ENCODE measurements at places on chromosomes 7 and 10.

DNA sequence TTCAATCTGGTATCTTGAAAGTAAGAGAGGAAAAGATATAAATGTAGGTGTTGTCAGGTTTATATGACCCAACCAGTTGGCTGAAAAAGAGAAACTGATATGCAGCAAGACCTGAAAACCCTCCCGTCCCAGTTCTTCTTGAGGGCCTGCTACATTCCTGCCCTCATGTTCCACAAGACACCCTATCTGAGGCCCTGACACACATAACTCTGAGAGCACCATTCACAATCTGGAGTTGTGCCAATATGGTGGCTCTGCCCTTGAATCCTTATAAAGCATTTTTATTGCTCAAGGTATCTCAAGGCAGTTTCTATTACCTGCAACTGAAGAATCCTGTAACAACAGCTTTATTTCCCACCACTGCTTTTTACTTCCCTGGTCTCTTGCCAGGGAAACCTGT, 17.0 kb downstream of the XPNPEP1 start:
- no peak for DNase-seq

DNA sequence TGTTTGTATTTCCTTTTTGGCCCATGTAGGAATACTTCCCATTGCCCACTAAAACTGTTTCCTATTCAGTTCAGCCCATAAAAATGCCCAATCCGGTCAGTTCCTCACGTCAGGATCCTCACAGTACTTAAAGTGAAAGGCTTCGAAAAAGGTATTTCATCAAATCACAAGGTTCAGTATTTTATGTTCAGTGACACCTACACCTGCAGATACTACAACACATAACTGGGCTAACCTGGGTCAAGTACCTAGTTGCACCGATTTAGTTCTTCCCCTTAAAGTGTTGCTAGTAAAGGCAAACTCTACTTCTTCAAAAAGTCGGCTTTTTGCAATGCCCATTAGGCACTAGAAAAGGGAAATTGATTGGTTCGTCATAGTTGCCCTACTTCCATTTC, 1.1 kb downstream of the SNX13 start:
- peak; percentile 41 for DNase-seq

DNA sequence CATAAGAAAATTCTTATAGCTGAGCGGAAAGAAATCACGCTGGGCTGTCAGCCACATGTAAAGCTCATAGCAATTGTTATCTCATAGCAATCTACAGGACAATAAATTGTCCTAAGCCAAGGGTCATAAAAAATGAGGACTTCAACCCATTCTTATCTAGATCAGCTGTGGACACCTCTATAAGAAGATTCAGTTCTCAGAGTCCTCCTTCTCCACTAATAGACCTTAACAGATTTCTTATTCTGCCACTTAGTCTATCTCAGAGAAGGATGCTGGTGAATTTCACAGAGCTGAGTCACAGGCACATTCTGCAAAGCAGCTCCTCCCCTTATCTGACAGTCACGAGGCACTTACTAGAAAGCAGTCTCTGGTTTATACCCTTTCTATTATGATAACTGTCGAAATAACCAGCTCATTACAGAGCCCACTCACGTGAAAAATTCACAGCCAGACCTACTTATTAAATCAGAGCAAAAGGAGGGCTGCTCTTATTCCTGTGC, 185.3 kb upstream of the PCLO start:
- peak; percentile 83 for DNase-seq

DNA sequence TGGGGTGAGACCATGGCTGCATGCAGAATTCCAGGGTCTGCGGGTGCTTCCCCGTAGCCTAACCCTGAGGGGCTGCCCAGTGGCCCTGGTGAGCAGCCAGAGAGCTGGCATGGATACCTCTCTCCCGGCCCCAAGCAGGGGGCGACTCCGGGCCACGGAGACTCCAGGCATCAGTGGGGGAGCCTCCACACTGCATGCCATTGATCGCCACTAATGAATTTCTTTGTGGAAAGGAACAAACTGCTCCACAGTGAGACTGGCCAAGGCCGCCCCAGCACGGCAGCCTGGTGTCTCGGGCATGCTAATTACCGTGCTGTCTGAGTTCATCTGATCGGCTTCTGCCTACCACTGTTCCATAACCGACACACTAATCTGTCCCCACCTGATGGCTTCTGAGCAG, 184.4 kb downstream of the GRID1 start:
- DNase-seq, result no peak

GRCh38 chr7:99061001-99061776, 82.7 kb downstream of the SMURF1 start:
- DNase-seq, result no peak
